ENCODE measurements at places on chromosomes 4 and X. TPM values are rescaled to one million over a fixed set of nuclear protein-coding genes. Genes with fewer than 3 reads are reported as not detected.

DNA sequence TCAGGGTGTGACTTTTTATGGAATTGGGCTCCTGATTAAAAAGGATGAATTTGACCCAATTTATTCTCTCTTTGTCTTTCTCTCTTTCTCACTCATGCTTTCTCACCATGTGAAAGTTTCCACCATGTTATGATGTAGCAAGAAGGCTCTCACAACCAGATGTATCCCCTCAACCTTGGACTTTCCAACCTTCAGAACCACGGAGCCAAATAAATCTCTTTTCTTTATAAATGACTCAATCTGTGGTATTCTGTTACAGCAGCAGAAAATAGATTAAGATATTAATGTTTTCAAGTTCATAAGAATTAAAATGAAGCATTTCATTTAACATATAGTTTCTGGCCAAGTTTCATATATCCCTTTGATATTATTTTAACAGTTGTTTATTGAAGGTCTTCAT, 698.5 kb downstream of the TRAM1L1 start:
- no peaks in the 10 kb centered on the region for H3K27me3 ChIP-seq
- H3K27ac ChIP-seq = no peak overlapping the region
- H3K4me3 ChIP-seq = no peak overlapping the region
- no peaks in the 10 kb centered on the region for H3K36me3 ChIP-seq
- H3K4me1 ChIP-seq = no peaks in the 10 kb centered on the region

GRCh38 chr4:123340381-123340701, 56.3 kb upstream of the SPRY1 start:
- DNase-seq = no peak
- H3K4me1 ChIP-seq = peaks cover 4% of the 10 kb centered on the region
- H3K36me3 ChIP-seq = no peaks in the 10 kb centered on the region
- no peaks in the 10 kb centered on the region for H3K27me3 ChIP-seq
- no peak overlapping the region for H3K27ac ChIP-seq

ATOH1 gene
- 1.0 TPM for total RNA-seq

GRCh38 chrX:133859860-133860259, 125.5 kb downstream of the GPC3 start:
- no peaks in the 10 kb centered on the region for H3K4me1 ChIP-seq
- no peaks in the 10 kb centered on the region for H3K27me3 ChIP-seq
- no peak for DNase-seq
- no peaks in the 10 kb centered on the region for H3K36me3 ChIP-seq
- H3K4me3 ChIP-seq = no peak overlapping the region

DNA sequence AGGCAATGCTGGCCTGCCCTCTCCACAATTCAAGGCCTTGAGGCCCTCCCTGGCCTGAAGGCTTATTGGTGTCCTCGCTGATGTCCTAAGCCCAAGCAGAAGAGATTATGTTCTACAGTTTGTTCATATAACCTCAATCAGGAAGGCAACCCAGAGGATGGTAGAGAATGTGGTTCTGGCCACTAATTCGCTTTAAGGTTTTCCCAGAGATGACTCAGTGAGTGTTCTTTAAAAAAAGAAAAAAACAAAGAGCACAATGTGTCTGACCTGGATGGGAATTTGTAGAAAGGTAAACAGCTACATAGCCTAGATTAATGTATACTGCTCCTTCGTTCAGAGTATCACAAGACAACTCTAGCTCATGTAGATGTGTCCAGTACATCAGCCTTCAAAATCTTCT, 66.0 kb downstream of the MANBA start:
- no peak overlapping the region for H3K4me3 ChIP-seq
- no peak for DNase-seq
- no peaks in the 10 kb centered on the region for H3K27me3 ChIP-seq

ETNPPL gene
- 13.2 TPM for total RNA-seq

GRCh38 chrX:152819266-152819665, 11.3 kb downstream of the CETN2 start:
- H3K36me3 ChIP-seq = no peaks in the 10 kb centered on the region
- H3K27me3 ChIP-seq = peaks cover 17% of the 10 kb centered on the region
- no peak overlapping the region for H3K4me3 ChIP-seq
- H3K27ac ChIP-seq = no peak overlapping the region

- H3K27me3 ChIP-seq = peaks cover 53% of the 10 kb centered on the region
- H3K4me1 ChIP-seq = no peaks in the 10 kb centered on the region
- no peak overlapping the region for H3K27ac ChIP-seq
- H3K4me3 ChIP-seq = no peak overlapping the region
- H3K36me3 ChIP-seq = no peaks in the 10 kb centered on the region
- DNase-seq = no peak
These were observed 51.6 kb downstream of the CT47B1 start for GRCh38 chrX:120824021-120824420.

DNA sequence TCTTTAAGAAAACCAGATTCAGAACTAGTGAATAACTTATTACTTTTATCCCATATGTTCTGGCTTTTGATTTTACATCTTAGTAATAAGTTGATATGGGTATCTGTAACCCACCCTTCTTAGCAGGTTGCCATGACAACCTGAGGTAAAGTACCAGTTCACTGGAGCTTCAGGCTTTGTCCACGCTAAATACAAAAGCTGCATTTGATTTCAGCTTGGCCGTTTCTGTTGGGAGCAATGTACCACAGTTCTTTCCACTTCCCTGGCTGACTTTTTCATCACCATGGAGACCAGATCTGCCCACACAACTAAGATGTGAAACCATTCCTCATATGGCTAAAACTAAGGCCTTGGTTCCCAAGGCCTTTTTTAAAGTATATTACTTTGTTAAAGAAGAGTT, 26.1 kb downstream of the KLHL34 start:
- no peak for DNase-seq
- no peaks in the 10 kb centered on the region for H3K4me1 ChIP-seq
- H3K36me3 ChIP-seq = no peaks in the 10 kb centered on the region

GRCh38 chr4:140826701-140827027, 70.5 kb upstream of the TBC1D9 start:
- no peaks in the 10 kb centered on the region for H3K27me3 ChIP-seq
- no peak overlapping the region for H3K4me3 ChIP-seq
- no peaks in the 10 kb centered on the region for H3K4me1 ChIP-seq

- H3K4me1 ChIP-seq = no peaks in the 10 kb centered on the region
- no peaks in the 10 kb centered on the region for H3K27me3 ChIP-seq
- peak; percentile 67 for DNase-seq
These were observed 53.4 kb downstream of the ZNF518B start for GRCh38 chr4:10403633-10404445.

GRCh38 chr4:182862921-182863320, 54.3 kb downstream of the DCTD start:
- no peak overlapping the region for H3K27ac ChIP-seq
- no peaks in the 10 kb centered on the region for H3K27me3 ChIP-seq
- no peak overlapping the region for H3K4me3 ChIP-seq
- DNase-seq = peak; percentile 64

DNA sequence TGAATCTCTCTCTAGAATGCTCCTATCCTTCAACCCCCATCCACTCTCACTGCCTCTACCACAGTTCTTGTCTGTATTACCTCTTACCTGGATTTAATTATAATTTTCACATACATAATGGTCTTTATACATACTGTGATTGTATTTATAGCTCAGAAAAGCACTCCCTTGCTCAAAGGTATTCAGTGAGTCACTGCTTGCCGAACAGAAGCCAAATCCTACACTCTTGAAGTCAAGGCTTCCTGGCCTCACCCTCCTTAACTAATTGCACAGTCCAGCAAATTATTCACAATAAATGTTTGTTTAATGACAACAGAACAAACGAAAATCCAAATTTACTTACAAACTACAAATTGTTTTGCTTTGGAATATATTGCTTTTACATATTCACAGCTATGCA, 159.5 kb downstream of the KLHL13 start:
- no peak for DNase-seq
- H3K27ac ChIP-seq = no peak overlapping the region
- H3K36me3 ChIP-seq = no peaks in the 10 kb centered on the region

ADH5 gene
- total RNA-seq = 317 TPM

- H3K36me3 ChIP-seq = no peaks in the 10 kb centered on the region
- H3K27ac ChIP-seq = peak overlapping the region; percentile 92
- no peak overlapping the region for H3K4me3 ChIP-seq
- H3K27me3 ChIP-seq = peaks cover 62% of the 10 kb centered on the region
- peak; percentile 62 for DNase-seq
These were observed 17.7 kb upstream of the ZIC3 start for GRCh38 chrX:137548261-137548660.

LAP3 gene
- 39.2 TPM for total RNA-seq

GRCh38 chrX:155880586-155881157, 473 bp upstream of the VAMP7 start:
- no peaks in the 10 kb centered on the region for H3K36me3 ChIP-seq
- H3K4me3 ChIP-seq = peak overlapping the region; percentile 82
- no peaks in the 10 kb centered on the region for H3K4me1 ChIP-seq
- DNase-seq = no peak
- H3K27ac ChIP-seq = no peak overlapping the region
- H3K27me3 ChIP-seq = no peaks in the 10 kb centered on the region

Data from endodermal cell (in vitro differentiated cells).